Chondrocyte (in vitro differentiated cells): ENCODE measurements at places on chromosomes 3 and 15.

DNA sequence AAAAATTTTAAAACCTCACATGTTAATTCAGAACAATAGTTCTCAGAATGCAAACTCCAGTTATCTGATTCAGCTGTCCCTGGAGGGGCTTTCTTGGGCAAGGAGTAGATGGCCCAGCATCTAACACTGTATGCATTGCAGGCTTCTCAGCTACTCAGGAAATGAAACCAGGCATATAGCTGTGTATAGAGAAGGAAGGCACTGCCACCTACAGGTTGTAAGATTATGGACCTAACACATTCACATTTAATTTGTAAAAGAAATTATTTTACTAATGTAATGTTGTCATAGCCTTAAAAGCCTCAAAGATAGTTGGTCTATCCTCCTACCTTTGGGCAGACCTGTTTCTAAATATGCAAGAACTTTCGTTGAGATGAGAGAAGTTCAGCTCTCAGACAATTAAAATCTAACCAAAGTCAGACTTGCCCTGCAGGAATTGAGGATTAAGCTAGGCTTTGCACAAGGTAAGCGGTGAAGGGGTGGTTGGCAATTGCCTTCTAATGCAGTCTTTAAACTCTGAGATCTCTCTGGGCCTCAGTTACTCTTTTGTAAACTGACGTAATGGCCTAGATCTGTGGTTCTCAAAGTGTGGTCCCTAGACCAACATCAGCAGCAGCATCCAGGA lies 132.8 kb upstream of the SLC24A5 start:
- no peak for DNase-seq

- DNase-seq = no peak
Measured at GRCh38 chr3:32009957-32010356, 28.4 kb downstream of the ZNF860 start.

- no peak for DNase-seq
Measured at GRCh38 chr3:55721716-55722484, 234.8 kb upstream of the WNT5A start.

DNA sequence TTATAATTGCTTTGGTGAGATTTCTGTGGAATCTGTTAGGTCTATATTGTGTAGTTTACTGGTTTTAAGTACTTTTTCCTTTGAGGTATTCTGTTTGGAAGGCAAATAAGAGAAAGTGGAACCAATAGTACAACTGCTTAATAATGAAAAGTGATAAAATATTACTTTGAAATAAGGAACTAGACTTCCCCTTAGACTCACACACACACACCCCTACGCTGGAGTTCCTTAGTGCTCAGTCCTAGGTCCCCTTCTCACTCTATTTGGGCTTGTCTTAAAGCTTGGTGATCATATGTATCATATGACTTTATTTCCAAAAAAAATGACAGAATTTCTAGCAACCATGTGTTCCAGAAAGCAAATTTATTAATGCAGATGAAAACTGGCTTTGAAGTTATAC lies 494.0 kb upstream of the TGFBR2 start:
- DNase-seq = no peak

DNA sequence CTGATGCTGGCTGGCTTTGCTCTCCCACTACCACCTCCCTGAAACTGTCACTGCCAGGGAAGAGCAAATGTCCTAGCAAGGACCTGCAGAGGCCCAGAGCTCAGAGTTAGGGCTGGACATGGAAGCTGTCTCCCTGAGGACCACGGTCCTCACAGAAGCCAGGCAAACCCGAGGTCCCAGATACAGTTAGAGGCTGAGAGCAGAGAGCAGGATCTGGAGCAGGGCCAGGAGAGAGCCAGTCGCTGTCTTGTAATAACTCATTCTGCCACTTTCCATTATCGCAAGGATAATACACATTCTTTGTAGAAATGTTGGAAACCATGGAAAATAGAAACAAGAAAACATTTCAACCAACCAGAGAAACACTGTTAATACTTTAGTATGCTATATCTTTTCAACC lies 10.1 kb downstream of the GHSR start:
- DNase-seq = no peak

DNA sequence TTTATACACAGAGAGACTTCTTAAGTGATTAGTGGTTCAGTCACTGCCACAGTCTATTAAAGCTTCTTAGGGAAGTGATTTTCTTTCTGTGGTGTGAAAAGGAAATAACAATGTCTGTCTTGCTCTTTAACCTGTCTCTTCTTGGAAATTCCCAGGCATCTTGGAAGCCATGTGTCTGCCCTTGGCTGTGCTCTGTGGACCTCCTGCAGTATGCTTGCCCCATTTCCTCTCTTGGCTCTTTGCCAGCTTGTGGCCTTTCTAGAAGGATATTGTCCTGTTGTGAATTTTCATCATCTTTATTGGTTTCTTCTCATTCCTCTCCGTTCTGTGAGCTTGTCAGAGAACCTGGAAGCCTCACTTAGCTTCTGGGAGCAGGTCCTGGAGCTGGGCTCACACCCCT lies 338.4 kb upstream of the C2CD4B start:
- no peak for DNase-seq
